ENCODE measurements at places on chromosomes 11 and 22.

DNA sequence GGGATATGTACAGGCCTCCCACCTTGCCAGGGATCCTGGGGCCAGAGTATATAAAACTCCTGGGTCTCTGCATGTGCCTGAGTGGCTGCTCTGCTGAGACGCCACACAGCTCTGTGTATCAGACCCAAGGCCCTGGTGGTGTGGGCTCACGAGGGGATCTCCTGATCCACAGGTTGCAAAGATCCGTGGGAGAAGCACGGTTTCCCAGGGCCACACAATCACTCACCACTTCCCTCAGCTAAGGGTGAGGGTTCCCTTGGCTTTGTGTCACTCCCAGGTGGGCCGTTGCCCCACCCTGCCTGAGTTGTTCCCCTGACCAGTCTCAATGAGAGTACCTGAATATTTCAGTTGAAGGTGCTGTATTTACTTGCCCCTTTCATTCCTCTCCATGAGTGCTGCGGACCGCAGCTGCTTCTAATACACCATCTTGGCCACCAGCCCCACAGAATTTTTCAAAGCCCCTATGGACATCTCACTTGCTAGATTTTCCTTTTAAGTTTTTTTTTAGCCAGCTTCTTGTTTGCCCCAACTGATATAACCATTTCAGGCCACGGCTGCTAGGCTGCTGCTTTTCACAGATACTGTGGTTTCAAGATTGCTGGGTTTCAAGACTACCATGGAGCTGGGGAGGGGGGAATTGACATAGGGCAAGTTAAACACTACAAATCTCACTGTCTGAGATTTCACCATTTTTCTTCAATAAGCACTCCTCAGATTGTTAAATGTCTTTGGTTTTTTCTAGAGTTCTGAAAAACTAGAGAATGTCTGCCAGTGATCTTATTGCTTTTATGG is 13.7 kb upstream of the DEPDC7 start:
- no peak for DNase-seq

DNA sequence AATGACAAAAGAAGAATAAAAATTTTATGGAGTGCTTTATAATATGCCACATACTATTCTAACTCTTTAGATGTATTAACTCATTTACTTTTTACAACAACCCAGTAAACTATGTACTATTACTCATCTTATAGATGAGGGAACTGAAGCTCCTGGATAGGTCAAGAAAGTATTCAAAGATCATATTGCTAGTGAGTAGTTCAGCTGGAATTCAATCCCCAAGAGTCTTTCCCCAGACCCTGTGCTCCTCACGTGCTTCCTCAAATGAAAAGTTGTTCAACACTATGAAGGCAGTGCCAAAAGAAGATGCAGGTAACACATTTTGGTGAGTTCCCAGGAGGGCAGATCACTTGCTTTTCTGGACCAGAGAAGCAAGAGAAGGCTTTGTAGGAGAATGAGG is 46.8 kb downstream of the BTG4 start:
- no peak for DNase-seq

GRCh38 chr11:8365216-8365941 is 101.7 kb upstream of the LMO1 start:
- no peak for DNase-seq

DNA sequence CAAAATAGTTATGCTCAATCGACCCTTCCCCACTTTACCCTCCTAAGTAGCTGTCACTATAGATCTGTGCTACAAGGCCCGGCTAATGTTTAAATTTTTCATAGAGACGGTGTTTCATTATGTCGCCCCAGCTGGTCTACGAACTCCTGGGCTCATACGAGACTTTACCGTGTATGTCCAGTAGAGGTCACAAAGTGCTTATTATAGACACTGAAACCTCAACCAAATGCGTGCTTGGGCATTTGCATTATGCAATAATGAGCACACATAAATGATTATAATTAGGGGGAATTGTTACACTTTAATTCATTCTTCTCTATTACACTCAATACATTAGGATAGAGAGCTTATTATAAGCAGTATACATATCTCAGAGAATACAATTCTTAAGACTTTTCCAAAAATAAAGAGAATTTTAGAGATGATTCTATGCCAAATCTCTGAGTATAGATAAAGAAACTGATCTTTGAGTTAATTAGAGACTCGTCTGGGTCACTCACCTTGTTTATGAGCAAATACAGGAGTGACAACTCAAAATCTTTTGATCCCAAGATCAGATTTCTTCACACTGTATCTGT is 12.5 kb upstream of the MRPL16 start:
- peak; percentile 44 for DNase-seq

DNA sequence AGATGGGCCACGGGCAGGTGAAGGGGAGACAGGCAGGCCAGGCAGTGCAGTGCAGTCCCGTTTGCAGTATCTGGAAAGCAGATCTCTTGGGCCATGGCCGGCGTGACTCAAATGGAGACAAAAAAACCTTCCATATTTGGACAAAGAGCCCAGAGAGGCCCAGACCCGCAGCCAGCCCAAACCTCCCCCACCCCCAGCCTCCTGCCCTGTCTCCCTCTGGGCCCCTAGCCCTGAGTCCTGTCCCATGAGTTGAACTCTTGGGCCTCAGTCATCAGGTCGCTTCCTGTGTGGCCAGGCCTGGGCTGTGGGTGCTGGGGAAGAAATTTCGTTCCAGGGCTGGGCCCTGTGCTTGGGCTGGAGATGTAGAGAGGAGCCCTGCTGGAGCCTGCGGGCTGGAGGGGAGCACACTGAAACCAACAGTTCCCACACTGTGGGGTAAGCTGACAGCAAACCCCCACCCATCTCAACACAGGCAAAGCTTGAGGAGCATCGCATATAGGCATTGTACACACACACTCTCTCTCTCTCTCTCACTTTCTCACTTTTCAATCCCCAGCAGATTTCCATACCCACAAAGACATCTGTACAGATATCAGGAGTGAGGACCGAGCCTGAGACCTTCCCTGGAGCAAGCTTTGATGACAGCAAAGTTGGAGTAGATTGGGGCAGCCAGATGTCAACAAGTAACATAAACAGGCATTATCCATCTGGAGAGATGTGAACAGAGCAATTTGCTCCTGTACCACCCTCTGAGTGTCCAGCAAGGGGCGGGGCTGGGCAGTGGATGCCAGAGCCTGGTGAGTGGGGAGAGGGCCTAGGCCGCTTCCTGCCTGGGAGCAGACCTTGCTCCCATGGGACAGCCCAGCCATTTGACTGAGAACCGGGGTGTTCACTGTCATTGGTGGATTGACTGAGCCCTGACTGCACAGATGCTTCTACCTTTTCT is 17.2 kb downstream of the ARHGEF17 start:
- no peak for DNase-seq

- no peak for DNase-seq
Measured at GRCh38 chr11:34480314-34480713, 33.3 kb downstream of the ELF5 start.

- DNase-seq, result no peak
Measured at GRCh38 chr11:130464291-130464812, 15.9 kb downstream of the ADAMTS15 start.

GRCh38 chr11:116217006-116217405 is 555.8 kb downstream of the BUD13 start:
- DNase-seq, result no peak

DNA sequence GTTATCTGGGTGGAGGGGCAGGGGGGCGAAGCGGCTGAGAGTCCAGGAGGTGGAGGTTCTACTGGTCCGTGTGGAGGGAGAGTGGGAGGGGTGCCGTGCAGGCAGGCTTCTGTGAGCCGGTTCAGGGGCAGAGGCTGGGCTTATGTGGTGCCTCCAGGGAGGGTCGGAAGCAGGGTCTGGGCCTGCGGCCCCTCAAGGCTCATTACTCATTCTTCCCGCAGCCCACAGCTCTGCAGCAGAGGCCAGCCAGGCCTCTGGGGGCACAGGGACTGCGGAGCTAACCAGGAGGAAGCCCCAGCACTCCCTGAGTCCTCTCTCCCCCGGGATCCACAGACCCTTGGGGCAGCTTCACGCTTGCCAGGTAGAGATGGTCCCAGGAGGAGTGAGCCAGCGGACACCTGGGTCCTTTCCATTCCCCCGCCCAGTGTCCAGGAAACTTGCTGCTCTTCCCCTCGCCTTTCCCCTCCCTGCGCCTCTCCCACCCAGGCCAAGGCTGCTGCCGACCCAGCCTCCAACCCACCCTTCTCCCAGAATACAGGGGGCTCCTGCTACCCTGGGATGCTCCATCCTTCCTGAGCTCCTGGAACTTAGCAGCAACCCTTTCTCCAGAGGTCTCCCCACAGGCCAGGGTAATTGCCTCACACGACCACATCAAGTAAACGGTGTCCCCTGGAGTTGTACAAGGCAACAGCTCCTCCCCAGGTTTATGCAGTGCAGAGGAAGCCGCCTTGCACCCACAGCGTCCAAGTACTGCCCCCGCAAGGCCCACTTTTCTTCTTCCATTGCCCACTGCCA is 6.3 kb downstream of the NRXN2 start:
- DNase-seq, result no peak

DNA sequence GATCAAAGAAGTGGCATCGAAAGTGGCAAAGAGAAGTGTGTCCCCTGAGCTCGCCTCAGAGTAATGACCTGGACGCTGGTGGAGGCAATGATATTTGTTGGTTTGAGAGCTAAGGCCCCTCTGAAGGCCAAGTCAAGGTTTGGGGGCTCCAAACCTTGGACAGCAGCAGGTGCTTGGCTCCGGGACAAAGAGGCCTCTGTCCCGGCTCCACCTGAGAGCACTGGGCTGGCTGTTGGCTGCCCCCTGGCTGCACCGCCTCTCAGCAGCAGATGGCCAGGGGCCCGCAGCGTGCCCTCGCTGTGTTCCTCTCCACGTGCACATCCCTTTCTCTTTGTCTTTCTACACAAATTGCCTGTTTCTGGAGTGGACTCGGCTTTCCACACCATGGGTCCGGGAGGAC is 301.3 kb downstream of the NTM start:
- DNase-seq, result no peak

DNA sequence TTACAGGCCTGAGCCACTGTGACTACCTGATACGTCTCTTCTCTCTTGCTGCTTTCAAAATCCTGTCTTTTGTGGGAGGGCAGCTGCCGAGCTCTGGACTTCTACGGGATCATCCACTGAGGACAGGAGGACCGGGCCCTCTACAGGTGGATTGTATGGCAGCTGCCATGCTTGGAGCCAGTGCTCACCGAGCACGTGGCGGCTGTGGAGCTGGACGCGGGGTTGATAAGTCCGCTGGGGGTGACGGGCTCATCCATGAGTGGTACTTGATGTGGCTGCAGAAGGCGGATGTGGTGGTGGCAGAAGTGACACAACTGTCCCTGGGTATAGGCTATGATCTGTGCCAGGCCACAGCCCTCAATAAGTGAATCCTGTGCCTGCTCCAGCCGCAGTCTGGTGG is 1.8 kb upstream of the CYP2D6 start:
- no peak for DNase-seq

- no peak for DNase-seq
Measured at GRCh38 chr11:86625544-86625943, 46.9 kb downstream of the ME3 start.

- no peak for DNase-seq
Measured at GRCh38 chr22:43533656-43534428, 122.0 kb downstream of the MPPED1 start.

DNA sequence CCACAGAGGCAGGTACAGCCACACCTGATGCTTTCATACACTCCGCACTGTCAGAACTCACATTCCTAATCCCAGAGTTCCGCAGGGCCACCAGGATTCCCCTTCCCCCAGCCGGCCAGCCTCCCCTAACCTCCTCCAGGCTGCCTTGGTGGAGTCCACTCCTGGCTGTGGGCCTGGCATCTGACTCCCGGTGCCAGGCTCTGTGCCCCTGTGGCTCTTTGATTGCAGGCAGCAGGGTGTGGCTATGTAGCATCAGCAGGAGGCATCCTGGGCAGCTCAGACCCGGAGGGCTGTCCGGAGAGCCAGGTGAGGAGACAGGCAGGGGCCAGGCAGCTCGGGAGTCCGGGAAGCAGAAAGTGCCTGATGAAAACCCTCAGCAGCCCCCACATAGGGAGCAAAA is 1432.9 kb downstream of the BRD1 start:
- DNase-seq, result no peak

DNA sequence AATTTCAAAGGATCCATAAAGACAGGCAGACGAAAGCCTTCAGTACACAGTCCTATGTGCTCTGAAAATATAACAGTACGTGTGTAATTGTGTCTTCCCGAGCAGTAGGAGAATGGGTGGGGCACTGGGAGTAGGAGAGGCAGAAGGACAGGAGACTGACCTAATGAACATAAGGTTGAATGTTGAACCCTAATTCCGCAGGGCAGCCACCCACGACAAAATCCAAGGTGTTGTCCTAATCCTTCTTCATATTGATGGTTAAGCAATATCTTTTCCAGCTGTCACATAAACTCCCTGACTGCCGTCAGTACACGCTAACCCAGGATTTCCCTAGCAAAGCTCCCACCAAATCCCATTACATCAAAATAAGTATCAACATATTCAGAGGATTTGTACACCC is 34.5 kb downstream of the SPATA19 start:
- no peak for DNase-seq

All from CD4-positive, alpha-beta T cell treated with Interferon alpha-2 for 1 hour (primary cell).